Calu3 (cell line): ENCODE measurements at places on chromosomes 11 and 22. TPM values are rescaled to one million over a fixed set of nuclear protein-coding genes. Genes with fewer than 3 reads are reported as not detected.

The CRYBB3 gene
- total RNA-seq, result 1.4 and 1.8 TPM in 2 replicates

The TEX54 gene
- not detected in 2 replicates for total RNA-seq

GRCh38 chr22:50209893-50210292 lies 9.1 kb downstream of the SELENOO start:
- no peaks in the 10 kb centered on the region for H3K27me3 ChIP-seq
- H3K36me3 ChIP-seq, result peaks cover 75% of the 10 kb centered on the region
- peak; percentile 69 for DNase-seq
- H3K4me1 ChIP-seq, result peaks cover 7% of the 10 kb centered on the region

DNA sequence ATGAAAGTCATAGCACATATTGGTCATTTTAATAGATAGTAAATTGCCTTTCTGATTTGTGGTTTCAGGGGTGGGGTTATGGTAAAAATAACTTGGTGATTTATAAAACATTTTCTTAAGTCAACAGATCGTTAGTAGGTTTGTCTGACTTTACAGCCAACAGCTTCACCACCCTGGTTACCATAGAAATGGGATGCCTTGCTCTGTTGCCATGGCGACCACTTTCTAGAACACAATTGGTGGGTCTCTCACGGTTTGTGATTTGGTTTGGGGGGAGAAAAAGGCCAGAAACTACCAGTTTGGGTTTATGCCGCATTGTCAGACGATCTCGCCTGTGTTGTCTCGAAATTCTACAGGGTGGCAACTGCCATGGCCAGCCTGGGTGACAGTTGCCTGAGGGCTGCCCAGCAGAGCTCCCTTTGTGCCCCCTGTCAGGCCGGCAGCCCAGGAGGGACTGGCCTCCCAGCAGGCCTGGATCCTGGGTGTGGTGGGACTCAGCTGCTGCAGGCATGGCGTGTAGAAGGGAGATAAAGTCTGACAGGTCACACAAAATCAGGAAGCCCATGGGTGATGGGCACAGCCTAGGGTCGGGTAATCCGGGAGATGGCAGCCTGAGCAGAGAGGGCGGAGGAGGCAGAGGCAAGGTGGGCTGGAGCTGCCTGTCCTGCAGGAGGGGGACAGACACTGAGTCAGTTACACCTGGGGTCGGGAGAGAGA lies 30.9 kb downstream of the KCNC1 start:
- no peak overlapping the region for H3K27ac ChIP-seq
- no peak overlapping the region for H3K4me3 ChIP-seq
- peaks cover 5% of the 10 kb centered on the region for H3K36me3 ChIP-seq
- peaks cover 44% of the 10 kb centered on the region for H3K27me3 ChIP-seq

- H3K4me1 ChIP-seq, result peaks cover 16% of the 10 kb centered on the region
- no peaks in the 10 kb centered on the region for H3K27me3 ChIP-seq
- peaks cover 9% of the 10 kb centered on the region for H3K36me3 ChIP-seq
- H3K4me3 ChIP-seq, result no peak overlapping the region
- no peak for DNase-seq
- H3K27ac ChIP-seq, result no peak overlapping the region
Observed at GRCh38 chr22:35476341-35476740, 64.3 kb upstream of the RASD2 start.

The TRIM49 gene
- total RNA-seq, result not detected in 2 replicates

The BIK gene
- total RNA-seq, result 37.9 and 43.1 TPM in 2 replicates

The SEC14L6 gene
- total RNA-seq, result 0.26 and 0.47 TPM in 2 replicates

- H3K27me3 ChIP-seq, result no peaks in the 10 kb centered on the region
- H3K36me3 ChIP-seq, result no peaks in the 10 kb centered on the region
- H3K4me3 ChIP-seq, result no peak overlapping the region
- no peak overlapping the region for H3K27ac ChIP-seq
Observed at GRCh38 chr11:35107861-35108260, 31.1 kb upstream of the CD44 start.

DNA sequence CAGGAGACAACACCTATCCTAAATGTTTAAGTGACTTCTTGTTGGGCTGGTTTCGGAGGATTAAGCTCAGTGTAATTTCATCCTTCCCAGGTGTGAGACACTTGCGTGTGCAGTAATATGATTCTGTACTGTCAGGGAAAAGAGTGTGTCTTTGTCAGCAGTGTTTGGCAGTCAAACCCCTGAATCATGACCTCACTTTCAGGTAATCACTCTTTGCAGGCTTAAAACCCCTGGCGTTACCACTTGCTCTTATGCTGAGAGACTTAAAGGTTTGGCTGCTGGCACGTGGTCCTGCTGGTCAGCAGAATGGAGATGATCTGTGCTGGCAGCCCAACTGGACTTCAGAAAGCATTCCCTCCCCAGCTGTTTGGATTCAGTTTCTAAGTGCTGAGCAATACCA lies 56.1 kb downstream of the APIP start:
- H3K4me1 ChIP-seq, result peaks cover 30% of the 10 kb centered on the region
- no peaks in the 10 kb centered on the region for H3K27me3 ChIP-seq
- DNase-seq, result no peak
- H3K36me3 ChIP-seq, result no peaks in the 10 kb centered on the region

The TRIOBP gene
- 85.3 and 86.5 TPM in 2 replicates for total RNA-seq

DNA sequence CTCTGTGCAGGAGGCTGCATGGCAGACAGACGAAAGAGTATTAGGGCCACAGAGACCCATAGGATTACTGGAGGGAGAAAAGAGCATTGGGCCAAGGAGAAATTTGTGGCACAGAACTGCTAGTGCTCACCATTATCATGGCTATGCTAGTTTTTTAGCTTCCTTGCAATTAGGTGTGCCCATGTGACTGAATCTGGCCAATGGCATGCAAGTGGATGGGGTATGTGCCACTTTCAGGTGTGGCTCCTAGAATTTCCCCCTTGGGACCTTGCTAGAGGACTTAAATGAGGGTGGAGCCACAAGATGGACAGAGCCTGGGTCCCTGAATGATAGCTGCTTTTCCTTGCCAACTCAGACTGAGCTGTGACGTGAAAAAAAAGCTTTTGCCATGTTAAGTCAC lies 73.9 kb upstream of the TENM4 start:
- no peak for DNase-seq
- no peaks in the 10 kb centered on the region for H3K4me1 ChIP-seq
- no peaks in the 10 kb centered on the region for H3K27me3 ChIP-seq
- H3K4me3 ChIP-seq, result no peak overlapping the region
- no peaks in the 10 kb centered on the region for H3K36me3 ChIP-seq
